ENCODE measurements at places on chromosomes 2 and 18.

GRCh38 chr2:110852541-110853263 lies 120.3 kb downstream of the ACOXL start:
- peak; percentile 58 for DNase-seq

DNA sequence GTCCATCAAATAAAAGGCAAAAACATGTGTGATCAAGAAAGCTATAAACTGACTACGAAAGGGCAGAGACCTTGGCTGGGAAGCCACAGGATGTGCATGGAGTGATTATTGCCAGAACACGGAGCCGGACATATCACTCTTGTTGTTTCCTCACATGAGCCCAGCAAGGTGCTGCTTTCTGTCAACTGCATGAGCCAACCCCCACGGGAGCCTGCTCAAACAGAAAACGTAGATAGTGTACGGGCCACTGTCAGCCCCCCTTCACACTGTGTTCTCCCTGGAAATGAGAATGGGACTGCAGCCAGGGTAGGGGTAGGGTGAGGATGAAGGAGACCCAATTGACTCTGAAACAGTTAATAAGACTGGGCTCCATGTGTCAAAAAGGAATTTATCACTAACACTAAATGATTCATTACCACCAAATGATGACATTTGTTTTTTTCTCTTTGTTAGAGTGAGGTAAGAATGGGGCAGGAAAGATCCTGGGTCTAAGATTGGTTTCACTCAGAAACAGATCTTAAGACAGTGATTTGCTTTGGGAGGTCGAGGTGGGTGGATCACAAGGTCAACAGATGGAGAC lies 235.8 kb downstream of the MREG start:
- no peak for DNase-seq

GRCh38 chr18:77020561-77020960 lies 112.0 kb downstream of the MBP start:
- DNase-seq = no peak

DNA sequence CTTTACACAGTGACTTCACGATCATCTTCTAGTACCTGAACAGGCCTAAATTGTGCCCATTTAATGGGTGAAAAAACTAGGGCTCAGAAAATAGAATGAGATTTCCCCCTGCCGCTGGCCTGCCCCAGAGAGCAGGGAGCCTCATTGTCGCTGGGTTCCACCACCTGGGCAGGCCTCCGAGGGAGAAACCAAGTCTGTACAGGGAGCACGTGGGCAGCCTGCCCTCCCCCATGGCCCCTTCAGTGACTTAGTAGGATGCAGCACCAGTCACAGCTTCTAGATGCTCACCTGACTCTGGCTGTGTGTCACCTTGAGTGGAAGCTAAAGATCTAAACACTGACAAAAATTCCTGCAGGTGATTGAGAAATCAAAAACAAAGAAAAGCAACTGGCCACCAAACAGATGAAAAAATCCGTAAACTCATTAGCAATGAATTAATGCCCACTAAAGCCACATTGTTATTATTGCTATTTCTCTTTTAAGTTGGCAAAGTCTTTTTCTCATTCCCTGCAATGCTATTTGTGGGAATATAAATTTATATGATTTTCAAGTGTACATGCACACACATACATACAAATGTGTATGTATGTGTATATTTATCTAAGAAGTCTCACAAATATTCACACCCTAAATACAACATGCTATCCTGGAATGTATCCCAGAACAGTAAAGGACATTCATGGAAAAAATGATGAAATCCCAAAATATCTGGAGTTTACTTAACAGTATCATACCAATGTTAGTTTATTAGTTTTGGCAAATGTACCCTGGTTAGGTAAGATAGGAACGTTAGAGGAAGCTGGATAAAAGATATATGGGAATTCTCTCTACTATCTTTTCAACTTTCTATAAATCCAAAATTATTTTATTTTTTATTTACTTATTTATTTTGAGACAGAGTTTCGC lies 18.7 kb upstream of the ASPRV1 start:
- no peak for DNase-seq

DNA sequence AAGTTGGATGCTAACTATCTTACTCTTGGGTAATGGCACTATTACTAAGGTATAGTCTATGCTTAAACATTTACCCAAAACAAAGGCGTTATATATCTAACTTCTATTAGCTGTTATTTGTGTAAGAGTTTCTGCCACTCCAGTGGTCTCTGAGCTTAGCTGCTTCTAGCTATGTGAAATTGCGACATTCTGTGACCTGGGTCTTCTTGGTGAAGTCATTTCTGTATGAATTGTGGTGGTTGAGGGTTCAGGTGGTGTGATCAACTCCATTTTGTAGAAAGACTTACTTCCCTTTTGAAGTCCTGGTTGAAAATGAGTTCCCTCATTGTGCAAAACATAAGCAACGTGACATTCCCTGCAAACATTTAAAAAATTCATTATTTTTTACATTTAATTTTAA lies 221.6 kb downstream of the PIK3C3 start:
- DNase-seq = no peak

DNA sequence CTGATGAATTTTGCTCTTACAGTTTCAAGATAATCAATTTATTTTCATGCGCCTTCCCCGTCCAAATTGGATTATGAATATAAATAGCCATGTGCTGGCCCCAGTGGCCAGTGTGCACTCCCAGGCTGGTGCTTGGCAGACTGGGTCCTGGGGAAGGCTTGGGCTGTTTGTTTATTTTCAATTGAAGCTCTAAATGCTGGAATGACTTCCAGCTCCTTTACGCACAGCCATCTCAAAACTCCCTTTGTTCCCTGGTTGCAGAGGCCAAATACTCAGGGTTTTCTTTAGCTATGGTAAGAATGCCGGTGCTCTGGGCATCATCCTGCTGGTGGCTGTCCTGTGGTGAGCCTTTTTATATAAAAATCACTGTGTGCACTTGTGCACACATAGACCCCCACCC lies 131.5 kb downstream of the PRKCE start:
- DNase-seq = no peak

- no peak for DNase-seq
These were observed 10.9 kb downstream of the DDX18 start for GRCh38 chr2:117825437-117825836.

- DNase-seq = no peak
These were observed 391.8 kb upstream of the CRIM1 start for GRCh38 chr2:35963824-35964223.

GRCh38 chr2:101185656-101186055 lies 34.5 kb upstream of the TBC1D8 start:
- no peak for DNase-seq

DNA sequence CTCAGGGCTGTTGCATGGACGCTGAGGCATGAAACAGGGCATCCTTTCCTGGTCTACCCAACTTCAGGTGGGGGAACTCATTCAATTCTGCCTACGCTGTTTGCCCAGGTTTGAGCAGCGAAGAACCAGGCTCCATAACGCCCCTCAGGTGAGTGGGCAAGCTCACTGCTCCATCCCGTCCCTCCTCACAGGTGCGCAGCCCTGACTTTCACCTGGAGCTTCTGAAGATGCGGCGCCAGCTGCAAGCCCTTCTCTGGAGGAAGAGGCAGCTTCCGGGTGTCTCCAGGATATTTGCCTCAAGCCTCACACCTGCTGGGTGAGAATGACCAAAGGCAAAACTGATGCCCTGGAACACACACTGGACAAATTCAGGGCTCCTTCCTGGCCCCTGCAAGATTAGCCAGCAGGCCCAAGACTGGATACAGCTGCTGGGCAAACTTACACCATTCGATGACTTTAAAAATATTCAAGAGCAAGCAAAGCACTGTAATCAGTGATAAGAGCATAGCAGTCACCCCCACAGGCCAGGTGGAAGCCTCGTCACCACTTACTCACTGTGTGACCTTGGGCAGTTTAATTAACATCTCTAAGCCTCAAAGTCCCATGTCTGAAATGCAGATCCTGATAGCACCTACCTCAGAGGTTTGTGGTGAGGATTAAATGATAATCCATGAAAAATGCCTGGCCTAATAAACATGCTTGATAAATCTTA lies 97.7 kb downstream of the GYPC start:
- no peak for DNase-seq

GRCh38 chr18:59823596-59824195 lies 76.1 kb upstream of the PMAIP1 start:
- DNase-seq = no peak

DNA sequence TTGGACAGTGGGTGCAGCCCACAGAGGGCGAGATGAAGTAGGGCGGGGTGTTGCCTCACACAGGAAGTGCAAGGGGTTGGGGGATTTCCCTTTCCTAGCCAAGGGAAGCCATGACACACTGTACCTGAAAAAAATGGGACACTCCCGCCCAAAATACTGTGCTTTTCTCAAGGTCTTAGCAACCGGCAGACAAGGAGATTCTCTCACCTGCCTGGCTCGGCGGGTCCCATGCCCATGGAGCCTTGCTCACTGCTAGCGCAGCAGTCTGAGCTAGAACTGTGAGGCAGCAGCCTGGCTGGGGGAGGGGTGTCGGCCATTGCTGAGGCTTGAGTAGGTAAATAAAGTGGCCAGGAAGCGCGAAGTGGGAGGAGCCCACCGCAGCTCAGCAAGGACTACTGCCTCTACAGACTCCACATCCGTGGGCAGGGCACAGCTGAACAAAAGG lies 244.7 kb downstream of the NBAS start:
- peak; percentile 3 for DNase-seq

DNA sequence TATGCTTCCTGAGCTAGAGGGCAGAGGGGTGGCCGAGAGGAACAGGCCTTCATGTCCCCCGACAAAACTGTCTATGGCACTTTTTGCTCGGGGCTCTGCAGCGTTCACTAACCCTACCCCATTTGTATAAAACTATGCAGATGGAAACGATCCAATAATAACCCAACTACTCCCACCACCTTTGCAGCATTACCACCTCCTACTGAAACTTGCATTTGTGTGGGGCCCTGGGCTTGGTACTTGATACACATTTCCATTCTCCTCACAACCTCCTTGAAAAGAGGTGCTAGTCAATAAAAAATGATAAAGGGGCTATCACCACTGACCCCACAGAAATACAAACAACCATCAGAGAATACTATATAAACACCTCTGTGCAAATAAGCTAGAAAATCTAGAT lies 63.5 kb upstream of the FOSL2 start:
- DNase-seq = no peak

DNA sequence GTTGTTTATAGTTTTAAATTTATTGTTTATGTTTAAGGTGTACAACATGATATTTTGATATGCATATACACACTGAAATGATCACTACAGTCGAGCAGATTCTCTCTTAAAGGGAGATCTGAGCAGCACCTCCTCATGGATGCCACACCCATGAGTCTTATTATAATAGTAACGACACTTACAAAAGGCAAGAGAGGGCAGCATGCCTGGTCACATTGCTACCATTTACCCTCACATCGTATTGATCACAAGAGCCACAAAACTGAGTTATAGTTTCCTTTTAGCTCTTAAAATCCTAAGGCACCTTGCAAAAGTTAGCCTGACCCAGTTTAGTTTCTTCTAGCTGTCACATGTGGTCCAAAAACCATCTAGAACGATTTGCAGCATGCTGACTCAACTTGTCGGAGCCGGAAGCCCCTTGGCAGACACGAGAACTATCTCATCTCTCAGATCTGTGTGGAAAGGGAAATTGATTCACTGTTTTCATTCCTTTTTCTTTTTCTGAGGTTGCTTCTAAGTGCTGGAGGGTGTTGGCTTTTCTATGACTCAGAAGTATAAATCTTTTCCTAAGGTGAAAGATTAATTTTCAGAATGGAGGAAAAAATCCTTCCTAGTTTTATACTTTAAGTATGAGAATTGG lies 85.3 kb downstream of the CDC42EP3 start:
- peak; percentile 87 for DNase-seq

GRCh38 chr2:64768491-64769005 lies 114.8 kb upstream of the SERTAD2 start:
- DNase-seq = no peak

GRCh38 chr2:184727813-184728212 lies 129.5 kb downstream of the ZNF804A start:
- DNase-seq = no peak

DNA sequence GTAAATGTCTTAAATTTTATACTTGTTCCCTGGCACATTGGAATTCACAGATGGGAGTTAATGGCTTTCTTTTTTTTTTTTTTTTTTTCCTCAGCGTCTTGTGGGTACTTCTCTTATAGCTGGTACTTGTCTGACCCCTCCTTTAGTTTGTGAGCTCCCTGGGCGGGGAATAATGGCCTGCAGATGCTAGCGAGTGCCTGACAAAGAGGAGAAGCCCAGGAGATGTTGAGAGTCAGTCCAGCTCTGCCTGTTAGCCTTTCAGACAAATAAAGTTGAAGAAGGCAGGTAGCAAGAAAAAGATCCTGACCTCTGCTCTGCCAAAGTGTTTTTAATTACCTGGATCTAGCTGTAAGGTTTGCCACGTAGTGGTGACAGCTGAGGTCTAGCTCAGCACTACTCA lies 6.6 kb downstream of the BCL2L11 start:
- DNase-seq = no peak

DNA sequence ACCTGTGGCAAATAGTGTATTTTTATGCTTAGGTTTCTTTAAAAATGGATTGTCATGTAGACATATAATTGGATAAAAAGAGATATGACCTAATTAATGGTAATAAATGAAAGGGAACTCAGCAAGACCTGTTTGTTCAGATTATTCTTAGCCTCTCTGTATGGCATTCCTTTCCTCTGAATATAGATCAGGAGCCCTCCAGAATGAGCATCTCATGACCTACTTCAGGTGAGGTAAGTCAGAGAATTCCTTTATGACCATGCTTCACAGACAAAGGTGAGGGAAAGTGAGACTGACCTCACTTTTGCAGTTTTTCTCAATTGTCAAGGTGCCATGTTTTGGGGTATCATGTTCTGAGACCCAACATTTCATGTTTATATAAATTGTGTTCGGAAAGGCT lies 1744.3 kb upstream of the PIK3C3 start:
- no peak for DNase-seq

Measured in CD4-positive, alpha-beta T cell treated with Interleukin-6 at 100 ng/mL for 8 hours (primary cell).